ENCODE measurements at places on chromosomes 3 and 15.

- DNase-seq = peak; percentile 79
Measured at GRCh38 chr3:111850537-111850936, 8.5 kb upstream of the PHLDB2 start.

DNA sequence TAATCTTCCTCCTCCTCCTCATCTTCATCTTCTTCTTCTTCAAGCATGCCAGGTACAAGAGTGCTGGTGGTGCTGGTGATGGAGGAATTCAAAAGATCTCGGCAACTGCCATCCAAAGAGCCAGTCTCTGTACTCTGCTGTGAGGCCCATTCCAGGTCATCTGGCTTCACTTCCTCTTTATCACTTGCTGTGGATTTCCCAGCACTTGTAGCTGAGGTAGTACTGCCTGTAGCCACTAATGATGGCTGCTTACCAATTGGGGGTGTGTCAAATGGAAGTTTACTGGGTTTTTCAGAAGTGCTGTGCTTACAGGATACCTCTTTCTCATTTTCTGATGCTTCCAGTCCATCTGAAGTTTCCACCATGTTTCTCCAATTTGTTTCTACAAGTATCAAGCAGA is 28.8 kb upstream of the SHC4 start:
- DNase-seq = no peak

- peak; percentile 37 for DNase-seq
Measured at GRCh38 chr15:39312984-39313383, 267.9 kb upstream of the THBS1 start.

GRCh38 chr3:178686826-178687225 is 150.6 kb downstream of the KCNMB2 start:
- DNase-seq = no peak

- DNase-seq = no peak
Measured at GRCh38 chr3:181888234-181888633, 176.5 kb downstream of the SOX2 start.

- DNase-seq = no peak
Measured at GRCh38 chr3:104257486-104257885, 1109.2 kb upstream of the ALCAM start.
